Stimulated activated CD8-positive, alpha-beta memory T cell treated with anti-CD3 and anti-CD28 coated beads, Interleukin-4, amount 100 ng/mL, for 4 hours (primary cell): ENCODE measurements at places on chromosomes 3 and 15.

- no peak for DNase-seq
Observed at GRCh38 chr3:46576879-46577278, 10.8 kb upstream of the LRRC2 start.

DNA sequence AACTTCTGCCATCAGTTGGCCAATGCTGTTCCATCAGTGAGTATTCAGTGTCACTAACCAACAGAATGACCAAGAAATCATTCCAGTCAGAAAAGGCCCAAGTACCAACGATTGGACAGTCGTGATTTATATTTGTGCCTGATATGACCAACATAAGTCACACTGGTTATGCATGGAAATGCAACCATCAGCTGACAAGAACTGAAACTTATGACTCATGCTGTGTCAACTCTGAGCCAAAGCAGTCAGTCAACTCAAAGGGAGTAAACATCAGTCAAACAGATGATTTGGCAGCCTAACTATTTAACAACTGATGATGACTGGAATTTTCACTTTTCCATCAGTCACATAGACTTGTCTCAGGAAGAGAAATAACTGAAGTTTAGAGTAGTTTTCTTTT is 142.4 kb downstream of the ANXA2 start:
- no peak for DNase-seq

DNA sequence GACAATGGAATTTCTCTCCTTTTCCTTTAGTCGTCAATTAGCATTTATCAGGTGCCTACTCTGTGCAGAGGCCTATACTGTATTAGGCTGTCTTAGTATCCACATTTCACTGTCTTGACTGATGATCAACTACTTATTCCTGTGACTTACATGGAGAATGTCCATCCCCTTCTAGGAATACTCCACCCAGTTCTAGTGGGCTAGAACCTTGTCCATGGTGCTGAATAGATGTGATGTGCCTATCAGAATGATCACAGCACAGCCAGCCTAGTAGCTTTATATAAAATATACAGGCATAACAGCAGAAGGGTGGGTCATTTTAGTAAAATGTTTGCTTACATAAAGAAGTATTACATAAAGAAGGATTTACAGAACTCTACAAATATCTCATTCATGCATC is 621.4 kb downstream of the PDCD6IP start:
- DNase-seq, result no peak

DNA sequence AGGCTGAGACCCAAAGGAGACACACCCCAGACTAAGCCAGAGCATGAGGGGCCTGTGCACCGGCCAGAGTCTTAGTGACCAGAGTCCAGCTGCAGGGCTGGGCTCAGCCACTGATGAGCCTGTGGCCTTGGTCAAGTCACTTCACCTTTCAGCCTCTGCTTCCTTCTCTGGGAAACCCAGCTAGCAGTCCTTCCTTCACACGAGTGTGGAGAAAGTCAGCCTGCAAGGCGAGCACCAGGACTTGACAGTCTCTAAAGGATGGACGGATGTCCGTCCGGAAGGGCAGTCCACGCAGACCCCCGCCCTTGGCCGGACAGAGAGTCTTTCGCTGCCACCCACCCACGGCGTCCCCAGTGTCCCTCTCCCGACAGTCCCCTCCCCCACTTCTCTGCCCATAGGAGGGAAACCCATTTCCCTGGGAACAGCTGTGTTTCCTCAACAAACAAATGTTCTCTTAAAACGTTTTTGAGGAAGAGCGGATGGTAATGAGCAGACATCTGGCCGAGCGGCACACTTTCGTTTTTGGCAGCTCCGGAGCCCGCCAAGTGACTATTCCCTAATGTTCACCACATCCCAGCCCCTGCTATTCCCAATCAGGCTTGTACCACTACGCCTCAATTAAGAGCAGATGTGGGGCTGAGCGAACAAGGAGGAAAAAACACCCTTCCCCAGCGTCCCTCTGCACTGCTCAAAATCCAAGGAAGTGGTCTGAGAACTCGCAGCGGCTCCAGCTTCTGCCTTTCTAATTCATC is 129.1 kb upstream of the SMAD3 start:
- no peak for DNase-seq

- peak; percentile 30 for DNase-seq
Observed at GRCh38 chr3:184261270-184261853, at the start of gene CAMK2N2. Gene CAMK2N2 (minus strand): TSS chr3:184261553. CDS start chr3:184261285, 268 bp downstream.

- DNase-seq, result no peak
Observed at GRCh38 chr3:59605318-59605717, 555.5 kb upstream of the CFAP20DC start.

DNA sequence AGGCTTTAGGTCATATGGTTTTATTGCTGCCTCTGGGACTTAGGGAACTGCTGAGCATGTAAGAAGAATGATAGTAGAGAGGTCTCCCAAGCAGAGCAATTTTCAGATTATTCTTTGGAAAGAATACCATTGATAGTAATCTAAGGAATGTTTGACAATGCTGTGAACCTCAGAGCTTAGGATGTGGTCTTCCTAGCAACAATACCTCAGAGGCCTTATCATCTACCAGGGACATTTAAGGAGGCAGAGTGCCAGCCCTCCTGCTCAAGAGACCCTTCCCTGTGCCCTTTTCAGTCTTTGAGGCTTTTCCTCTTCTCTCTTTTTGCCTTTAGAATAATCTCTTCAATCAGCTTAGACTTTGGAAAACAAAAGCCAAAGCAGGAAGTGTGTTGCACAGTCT is 272.1 kb downstream of the OXSM start:
- no peak for DNase-seq
